Motor neuron (in vitro differentiated cells): ENCODE measurements at places on chromosomes 4 and X. TPM values are rescaled to one million over a fixed set of nuclear protein-coding genes. Genes with fewer than 3 reads are reported as not detected.

The CSAG3 gene
- total RNA-seq = not detected in 2 replicates

The DUSP21 gene
- total RNA-seq = not detected in 2 replicates

The SSX1 gene
- total RNA-seq = not detected in 2 replicates

The ARMCX5 gene
- 25.5 and 29.3 TPM in 2 replicates for total RNA-seq

The SHISA3 gene
- total RNA-seq = 4.2 and 4.3 TPM in 2 replicates

The FAM9A gene
- 2.3 and 3.8 TPM in 2 replicates for total RNA-seq

The FHIP1A gene
- total RNA-seq = 1.2 and 3.5 TPM in 2 replicates

The FAM236B gene
- total RNA-seq = not detected in 2 replicates

The ENPP6 gene
- total RNA-seq = 2.7 TPM in 1 of 2 replicates, not detected in the other

The PDLIM3 gene
- 0.41 and 1.3 TPM in 2 replicates for total RNA-seq

The USP26 gene
- not detected in 2 replicates for total RNA-seq
